HCEC 1CT (cell line): ENCODE measurements at places on chromosomes 11 and 22.

GRCh38 chr11:65226103-65226442, 35.7 kb upstream of the POLA2 start:
- DNase-seq, result no peak

DNA sequence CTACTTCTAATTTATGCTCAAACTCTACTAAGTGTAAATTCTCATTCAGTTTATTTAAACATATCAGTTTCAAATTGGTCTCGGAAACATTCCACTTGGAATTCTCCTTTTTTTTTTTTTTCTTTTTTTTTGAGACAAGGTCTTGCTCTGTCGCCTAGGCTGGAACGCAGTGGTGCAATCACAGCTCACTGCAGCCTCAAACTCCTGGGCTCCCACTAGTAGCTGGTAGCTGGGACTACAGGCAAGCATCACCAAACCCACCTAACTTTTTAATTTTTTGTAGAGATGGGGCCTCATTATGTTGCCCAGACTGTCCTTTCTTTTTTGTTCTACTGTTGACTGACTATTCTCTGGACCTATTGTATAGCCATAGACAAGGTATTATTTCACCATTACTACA, 33.3 kb upstream of the CCDC81 start:
- DNase-seq, result peak; percentile 2

- no peak for DNase-seq
These were observed 216.7 kb upstream of the SORL1-AS1 start for GRCh38 chr11:121669422-121669821.

- no peak for DNase-seq
These were observed 27.2 kb downstream of the OR52B2 start for GRCh38 chr11:6142936-6143335.

DNA sequence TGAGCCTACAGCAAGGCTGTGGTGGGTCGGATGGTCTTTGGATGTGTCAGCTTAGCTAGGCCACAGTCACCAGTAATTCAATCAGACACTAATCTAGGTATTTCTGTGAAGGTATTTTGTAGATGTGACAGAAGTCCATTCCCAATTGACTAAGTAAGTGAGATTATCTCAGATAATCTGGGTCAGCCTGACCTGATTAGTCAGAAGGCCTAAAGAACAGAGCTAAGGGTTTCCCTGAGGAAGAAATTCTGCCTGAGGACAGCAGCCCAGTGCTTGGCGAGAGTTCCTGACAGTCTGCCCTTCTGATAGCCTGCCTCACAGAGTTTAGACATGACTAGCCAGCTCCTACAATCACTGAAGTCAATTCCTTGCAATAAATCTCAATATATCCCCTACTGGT, 28.7 kb downstream of the GUCD1 start:
- no peak for DNase-seq

DNA sequence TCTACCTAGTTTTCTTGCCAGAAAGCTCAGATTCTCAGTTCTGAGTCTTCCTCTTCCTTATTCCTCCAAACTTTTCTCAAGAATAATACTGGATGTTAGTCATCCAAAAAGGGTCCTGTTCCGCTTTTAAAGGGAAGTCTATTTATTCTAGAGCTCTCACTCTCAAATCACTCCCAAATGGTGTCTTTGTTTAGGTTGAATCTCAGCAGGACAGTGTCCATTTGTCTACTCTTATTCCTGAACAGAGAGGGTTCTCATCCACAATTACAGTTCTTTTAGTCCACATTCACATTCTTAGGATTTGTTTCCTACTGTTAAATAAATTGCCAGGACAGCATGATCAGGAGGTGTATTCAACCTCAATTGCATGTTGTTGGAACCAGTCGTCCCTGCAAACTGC, 61.3 kb downstream of the MUC15 start:
- no peak for DNase-seq

DNA sequence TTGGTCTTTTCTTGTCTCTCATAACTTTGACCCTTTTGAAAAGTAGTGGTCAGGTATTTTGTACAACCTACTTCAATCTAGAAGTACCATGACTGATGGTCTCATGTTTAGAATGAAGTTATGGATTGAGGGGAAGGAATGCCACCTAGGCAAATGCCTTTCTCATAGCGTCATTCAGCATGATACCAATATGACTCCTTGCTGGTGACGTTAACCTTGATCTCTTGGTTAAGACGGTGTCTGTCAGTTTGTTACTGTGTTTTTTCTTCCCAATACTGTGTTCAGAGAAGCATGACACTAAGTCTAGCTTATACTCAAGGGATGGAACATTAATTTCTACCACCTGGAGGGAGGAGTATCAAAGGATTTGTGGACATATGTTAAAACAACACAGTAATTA, 130.9 kb downstream of the KIF18A start:
- DNase-seq, result peak; percentile 86

- no peak for DNase-seq
These were observed 37.1 kb upstream of the IL17RA start for GRCh38 chr22:17047656-17048055.

GRCh38 chr11:134582770-134583095, 170.7 kb upstream of the B3GAT1 start:
- no peak for DNase-seq

DNA sequence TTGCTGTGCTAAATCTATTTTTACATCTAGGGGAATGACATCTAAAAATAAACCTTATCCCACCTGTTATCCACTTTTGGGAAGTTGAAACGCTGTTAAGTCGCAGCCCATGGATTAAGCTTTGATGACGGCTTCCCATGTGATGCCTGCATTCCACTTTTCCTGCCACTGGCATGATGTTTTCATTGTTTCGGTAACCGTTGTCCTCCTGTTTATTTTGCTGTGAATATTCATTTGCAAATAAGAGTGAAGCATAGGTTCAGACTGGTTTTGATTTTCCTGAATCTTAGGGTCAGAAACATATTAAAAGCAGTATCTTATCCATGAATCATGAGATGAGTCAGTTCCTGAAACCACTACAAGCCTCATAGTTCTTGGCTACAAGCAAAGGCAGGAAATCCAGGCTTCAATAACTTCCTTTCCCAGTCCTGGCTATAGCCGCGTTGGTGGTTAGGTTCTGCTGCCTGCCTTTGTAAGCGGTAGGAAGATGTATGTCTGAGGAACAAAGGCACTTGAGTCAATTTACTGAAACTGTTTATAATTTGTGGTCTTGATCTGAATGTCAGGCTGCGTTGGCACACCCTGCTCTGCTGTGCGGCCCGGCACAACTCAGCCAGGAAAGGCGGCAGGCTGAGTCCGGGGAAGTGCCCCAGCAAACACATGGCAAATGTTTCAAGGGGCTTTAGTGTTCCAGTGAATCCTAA, 19.4 kb downstream of the TEAD1 start:
- DNase-seq, result peak; percentile 99

DNA sequence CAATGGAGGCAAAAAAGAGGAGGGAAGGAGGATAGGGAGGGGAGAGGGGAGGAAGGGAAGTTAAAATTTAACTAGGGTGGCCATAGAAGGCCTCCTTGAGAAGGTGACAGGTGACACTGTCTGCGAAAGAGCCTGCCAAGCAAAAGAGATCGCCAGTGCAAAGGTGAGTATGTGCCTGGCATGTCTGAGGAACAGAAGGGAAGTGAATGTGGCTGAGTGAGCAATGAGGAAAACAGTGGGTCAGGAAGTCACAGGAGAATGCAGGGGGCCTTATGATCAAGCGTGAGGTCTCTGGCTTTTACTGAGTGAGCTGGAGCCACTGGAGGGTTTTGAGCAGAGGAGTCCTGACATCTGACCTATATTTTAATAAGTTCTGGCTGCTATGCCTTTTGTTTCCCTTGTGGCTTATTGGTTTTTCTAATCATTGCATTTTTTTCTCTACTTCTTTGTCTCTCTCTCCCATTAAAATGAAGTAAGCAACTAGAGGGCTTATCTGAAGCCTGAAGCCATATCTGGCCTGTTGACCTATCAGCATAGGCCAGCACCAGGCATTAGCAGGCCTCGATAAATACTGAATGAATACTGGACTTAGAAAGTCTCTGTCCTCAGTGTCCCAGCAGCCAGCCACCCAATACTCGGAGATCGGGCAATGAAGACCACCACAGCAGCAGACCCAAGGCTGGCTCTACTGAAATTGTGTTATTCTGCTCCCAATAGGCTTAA, 5.6 kb downstream of the AP1B1 start:
- DNase-seq, result no peak

- no peak for DNase-seq
These were observed 142.0 kb downstream of the TRIM29 start for GRCh38 chr11:119995730-119996491.

DNA sequence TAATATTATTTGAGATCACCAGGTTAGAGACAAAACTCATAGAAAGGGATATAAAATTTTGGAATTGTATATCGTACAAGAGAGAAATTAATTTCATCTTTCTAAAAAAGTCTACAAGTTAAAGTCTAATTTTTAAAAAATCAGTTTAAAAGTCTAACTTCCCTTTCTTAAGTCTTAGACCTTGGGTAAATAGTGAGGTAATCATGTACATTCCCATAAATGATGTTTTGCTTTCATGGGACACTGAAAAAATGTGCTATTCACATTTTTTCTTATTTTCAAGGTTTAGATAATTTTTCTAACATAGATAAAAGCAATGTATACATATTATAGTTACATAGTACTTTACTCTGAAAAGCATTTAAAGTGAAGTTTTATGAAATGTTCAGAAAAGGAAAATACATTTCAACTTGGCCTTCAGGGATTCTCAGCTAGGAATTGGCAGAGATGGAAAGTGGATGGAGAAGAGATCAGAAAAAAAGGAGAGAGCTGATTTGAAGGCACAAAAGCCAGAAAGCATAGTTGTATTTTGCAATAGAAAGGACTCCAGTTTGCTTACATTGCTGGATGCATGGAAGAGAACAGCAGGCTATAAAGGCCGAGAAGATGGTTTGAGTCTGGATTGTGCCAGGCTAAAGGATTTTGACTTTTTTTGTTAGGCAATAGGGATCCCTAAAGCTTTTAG, 194.0 kb downstream of the CASP12 start:
- no peak for DNase-seq

DNA sequence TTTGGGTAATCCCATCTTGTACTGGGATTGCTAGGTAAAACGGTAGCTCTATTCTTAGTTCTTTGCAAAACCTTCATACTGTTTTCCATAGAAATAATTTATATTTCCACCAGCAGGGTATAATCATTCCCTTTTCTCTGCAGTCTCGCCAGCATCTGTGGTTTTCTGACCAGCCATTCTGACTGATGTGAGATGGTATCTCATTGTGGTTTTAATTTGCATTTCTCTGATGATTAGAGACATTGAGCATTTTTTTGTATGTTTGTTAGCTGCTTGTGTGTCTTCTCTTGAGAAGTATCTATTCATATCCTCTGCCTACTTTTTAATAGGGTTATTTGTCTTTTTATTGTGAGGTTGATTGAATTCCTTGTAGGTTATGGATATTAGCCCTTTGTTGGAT, 220.9 kb downstream of the PGR start:
- DNase-seq, result peak; percentile 14

DNA sequence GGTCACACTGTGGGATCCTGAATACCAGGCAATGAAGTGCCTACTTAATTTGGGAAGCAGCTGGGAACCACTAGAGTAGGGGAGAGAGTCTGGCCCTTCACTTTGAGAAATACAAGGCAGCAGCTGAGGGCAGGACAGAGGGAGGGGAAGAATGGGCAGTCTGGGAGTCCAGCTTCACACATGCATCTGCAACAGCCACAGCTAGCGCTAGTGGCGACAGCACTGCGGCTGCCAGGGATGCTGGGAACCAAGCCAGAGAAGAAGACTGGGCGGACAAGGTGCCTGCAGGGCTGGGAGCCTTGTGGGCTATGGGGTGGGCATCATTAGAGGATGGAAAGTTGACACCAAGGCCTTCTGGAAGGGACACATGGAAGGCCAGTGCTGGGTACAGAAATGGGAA, 15.8 kb downstream of the SCUBE2 start:
- DNase-seq, result no peak

- no peak for DNase-seq
These were observed 33.2 kb downstream of the RAB39A start for GRCh38 chr11:107961480-107961879.

DNA sequence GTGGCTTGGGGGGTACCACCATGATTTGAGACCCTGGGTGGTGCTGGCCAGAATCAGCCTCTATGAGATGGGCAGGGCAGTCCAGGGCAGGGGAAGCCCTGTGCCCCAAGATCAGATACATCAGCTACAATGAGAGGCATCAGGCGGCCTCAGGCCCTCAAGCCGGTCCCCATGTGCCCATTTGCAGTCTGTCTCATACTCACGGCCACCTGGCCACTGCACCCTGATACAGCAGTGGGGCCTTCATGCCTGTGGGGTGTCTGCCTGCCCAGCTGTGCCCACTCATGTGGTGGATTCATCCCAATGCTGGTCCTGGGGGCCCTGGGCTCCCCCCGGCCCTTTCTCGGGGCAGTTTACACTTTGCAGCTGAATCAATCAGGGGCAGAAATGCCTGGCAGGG, 42.4 kb upstream of the KCNQ1OT1 start:
- no peak for DNase-seq

DNA sequence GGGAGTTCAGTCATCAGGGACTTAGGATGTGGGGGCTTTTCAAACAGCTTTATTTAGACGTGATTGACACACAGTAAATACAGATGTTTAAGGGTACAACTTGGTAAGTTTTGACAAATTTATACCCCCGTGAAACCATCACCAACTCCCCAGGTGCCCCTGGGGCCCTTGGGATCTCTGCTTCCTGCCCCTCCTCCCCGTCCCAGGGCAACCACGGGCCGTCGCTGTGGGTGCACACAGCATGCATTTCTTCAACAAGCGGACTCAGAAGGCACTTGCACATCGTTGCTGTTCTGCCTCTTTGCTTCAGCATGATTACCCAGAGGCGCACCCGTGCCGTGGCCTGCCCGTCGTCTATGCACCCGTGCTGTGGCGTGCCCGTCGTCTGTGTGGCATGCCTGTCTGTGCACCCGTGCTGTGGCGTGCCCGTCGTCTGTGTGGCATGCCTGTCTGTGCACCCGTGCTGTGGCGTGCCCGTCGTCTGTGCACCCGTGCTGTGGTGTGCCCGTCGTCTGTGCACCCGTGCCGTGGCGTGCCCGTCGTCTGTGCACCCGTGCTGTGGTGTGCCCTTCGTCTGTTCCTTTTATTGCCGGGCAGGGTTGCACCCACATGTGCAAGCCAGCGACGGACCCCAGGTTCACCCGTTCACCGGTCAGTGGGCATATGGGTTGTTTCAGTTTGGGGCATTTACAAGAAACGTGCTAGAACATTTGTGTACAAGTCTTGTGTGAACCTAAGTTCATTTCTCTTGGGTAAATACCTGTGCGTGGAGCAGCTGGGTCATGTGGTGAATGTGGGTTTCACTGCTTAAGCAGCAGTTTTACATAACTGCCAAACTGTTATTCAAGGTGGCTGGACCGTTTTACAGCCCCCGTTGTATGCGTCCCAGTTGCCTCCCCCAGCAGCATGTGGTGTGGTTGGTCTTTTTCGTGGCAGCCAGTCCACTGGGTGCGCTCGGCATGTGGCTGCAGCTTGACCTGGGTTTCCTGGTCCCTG, 8.3 kb downstream of the CD81 start:
- DNase-seq, result no peak

DNA sequence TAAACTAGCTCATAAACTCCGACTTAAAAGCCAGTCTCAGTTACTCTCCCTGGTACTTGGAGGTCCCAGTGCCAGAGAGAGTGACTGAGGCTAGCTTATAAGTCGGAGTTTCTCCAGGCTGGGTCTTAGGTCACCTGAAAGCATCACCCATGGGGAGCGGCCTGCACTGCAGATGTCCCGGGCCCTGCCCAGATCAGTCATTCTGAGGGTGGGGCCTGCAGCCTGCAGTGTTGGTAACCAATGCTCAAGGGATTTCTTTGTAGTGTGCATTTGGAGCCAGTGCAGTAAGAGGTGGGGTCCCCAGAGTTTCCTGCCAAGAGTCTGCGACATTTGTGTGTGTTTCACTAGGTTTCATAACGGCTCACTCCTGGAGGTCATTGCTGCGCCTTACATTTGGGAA, 14.8 kb downstream of the TAB1 start:
- DNase-seq, result no peak

GRCh38 chr22:28243539-28243938, 324.5 kb upstream of the PITPNB start:
- DNase-seq, result peak; percentile 67
